ENCODE measurements at places on chromosomes 5 and 9.
A peak's percentile ranks its signal among the peaks of the same experiment; 100 is the strongest.

DNA sequence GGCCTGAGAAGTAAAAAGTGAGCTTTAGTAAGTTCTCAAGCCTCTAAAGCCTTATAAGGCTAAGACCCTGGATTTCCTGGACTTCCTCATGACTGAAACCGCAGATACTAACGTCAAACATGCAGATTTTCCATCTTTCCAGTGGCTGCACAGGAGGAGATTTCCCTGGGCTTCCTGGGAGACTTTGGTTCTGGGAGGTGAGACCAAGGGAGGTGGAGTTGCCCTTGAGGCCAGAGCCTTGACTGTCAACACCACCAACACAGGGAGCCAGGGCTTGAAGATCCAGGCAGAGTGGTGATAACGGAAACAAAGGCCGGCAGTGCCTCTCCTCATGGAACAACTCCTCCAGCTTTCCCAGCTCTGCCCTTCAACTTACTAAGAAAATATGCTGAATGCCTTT lies 144.7 kb upstream of the LRRTM2 start:
- no peak for DNase-seq

DNA sequence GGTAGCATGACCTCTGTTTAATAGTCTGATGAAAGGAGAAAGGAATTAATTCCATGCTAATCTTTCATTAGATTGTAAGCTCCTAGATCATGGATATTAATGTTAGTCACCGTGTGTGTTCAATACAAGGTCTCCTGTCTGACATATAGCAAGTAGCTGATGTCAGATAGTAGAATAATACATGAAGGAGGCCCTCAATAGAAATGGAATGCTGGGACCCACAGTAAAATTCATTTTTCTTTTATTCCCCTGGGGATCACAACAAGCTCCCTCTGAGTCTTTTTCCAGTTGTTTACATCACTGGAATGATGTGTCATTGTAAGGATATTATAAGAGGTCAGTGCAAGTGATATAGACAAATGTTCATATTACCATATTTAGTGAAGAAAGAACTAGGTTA lies 240.3 kb upstream of the TRPC7 start:
- DNase-seq, result no peak

GRCh38 chr9:128494108-128494745 lies 10.3 kb upstream of the GLE1 start:
- DNase-seq, result no peak

- no peak for DNase-seq
Observed at GRCh38 chr5:174046558-174046957, 1.1 kb downstream of the NSG2 start.

DNA sequence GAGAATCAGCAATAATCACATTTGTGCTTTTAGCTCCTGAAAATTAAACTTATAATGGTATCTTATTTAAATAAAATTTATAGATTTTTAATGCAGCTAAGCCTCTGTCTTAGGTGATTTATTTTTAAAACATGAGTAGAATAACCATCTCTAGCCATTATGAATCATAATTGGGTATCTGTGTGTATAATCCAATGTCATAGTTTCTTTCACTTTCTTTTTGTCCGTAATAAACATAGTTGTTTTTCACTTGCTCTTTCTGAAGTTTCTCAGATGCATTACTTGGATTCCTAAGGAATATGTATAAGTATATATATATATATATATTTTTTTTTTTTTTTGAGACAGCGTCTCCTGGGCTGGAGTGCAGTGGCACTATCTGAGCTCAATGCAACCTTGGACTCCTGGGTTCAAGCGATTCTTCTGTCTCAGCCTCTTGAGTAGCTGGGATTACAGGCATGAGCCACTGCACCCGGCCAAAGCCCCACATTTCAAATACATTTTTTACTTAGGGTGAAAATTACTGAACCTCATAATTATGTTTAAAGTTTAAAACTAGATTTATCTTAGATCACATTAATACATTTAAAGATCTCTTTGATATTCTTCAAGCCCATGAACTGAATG lies 377.1 kb downstream of the PRDM9 start:
- no peak for DNase-seq

DNA sequence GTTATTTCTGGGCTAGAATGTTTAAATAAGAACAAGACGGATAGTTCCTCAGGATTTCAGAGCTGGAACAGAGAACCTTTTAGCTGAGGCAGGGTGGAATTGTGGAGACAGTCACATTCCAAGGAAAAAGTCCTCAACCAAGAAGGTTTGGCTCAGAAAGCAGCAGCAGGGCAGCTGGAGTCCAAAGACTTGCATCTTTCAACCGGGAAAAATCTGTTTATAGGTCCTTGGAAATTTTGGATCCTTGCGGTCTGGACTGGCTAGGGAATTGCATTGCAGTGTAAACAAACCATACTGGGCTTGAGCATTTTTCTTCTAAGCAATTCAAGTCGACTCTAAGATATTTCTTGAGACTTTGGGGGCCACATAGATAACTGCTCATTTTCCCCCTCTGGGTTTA lies 40.8 kb upstream of the HMHB1 start:
- DNase-seq, result no peak

DNA sequence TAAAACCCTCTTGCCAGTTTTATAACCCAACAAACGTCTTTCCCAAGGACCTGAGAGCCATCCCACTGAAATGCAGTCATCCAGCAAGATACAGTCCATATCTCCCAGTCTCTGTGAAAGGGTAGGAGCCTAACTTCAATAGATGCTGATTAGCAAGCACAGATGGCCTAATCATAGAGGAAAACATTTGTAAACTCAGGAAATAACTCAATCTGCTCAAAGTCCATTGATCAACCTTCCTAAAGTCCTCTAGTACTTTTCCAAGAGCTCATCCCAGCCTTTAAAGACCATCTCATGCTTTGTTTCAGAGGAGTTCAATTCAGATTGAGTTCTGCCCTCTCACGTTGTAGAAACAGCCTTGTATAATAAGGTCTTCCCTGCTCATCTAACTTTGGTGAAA lies 324.2 kb downstream of the MRPS30 start:
- DNase-seq, result no peak

GRCh38 chr5:141434006-141434405 lies 3.7 kb downstream of the PCDHGA12 start:
- DNase-seq, result no peak

DNA sequence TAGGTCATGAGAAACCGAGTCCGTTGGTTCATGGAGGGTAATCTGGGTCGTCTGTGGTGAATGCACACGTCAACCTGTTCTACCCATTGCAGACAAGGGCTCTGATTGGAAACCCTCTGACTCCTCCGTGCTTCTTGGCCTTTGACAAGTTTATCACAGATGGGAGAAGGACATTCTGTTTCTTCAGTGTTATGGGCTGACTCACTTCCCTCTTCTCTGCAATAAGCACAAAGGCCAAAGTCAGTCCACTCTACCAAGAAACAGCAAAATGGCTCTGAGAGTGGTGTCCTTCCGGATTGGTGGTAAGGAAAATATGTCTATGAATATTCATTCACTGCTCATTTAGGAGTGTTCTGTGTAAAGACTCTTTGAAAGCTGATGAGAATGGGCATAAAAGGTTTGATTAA lies 89.3 kb downstream of the FEM1C start:
- DNase-seq, result no peak

DNA sequence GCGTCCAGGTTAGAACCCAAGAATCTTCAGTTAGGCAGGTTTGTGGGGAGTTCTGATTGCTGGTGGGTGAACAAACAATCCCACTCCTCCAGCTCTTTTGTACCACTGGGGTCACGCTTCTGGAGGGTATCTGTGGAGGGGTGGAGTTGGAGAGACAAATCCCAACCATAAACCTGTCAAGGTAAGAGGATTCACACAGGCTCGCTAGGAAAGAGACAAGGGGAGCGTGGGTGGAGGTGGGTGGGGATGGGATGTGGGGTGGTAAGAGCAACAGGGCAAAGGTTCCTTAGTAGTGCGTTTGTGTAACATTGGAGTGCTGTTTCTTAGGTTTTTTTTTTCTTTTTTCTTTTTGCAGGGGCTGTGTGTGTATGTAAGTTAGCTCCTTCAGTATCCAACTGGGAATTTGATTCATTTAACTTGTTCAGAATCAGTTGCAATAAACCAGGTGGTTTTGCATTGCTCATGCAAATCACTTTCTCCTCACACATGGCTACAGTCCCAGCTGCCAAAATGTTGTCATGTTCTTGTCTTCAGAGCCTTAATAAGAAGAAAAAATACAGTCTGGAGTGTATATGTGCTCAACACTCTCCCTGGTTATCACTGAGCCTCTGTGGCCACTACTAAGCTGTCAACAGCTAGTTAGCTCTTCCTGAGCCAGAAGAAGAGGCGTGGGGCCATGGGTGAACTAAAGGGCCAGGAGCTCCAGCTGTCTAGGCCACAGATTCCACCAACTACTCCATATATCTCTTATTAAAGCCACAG lies 164.0 kb upstream of the RAD23B start:
- DNase-seq, result no peak

- DNase-seq, result no peak
Observed at GRCh38 chr5:598564-598890, 13.6 kb upstream of the CEP72 start.

DNA sequence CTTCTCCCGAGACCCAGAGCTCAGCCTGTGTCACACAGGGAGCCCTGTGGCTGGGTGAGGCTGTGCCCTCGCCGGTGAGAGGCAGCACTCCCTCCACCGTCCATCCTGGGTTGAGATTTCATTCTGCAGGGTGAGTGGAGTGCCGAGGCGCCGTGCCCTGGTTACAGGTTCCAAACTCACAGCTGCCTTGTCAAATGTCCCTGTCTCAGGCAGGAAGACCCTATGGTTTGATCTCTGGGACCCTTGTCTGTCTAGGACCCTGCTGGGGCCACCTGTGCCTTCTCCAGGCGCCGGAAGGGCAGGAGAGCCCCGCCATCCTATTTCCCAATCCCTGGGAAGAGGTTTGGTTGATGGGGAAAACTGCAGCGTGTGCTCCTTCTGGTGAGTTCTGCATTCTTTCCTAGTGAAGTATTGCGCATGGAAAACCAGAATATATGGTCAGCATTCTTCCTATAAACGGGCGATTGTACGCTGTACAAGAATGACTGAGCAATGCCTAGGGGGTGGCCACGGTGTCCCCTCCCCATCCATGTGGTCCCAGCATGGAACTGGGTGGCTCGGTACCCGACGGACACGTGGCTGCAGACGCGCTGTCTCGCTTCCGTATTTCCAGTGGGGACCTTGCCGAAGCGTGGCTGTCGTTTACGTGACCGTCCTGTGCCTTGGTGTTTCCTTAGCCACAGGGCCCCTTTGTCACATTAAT lies 95.9 kb upstream of the COL5A1 start:
- peak; percentile 50 for DNase-seq

DNA sequence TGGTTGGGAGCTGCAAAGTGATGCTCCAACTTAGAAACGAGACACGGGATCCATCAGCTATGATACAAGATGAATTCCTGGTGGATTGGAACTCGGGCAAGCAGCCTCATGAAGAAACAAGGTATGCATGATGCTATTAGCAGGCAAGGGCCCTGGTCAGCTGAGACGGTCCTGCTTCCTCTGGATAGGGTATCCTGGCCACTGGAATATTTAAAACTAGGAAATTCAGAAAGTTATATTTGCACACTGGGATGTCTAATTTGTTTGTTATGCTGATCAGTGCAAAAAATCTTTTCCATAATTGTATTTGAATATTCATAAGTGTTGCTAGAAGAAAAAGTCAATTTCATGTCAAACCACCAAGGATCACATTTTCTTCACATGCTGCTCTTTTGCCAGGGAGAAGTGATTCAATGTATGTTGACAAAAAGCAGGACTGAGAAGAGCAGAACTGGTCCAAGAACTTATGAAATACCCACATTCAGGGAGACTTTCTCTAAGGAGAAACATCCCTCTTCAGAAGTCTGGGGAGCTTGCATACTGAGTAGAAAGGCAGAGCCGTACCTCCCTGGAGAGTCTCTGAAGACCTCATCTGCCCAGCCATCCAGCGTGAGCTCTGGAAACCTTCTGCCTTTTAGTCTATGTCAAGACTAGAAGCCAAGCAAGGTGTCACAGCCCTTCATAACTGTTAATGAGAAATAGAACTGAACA lies 6.7 kb upstream of the NXNL2 start:
- no peak for DNase-seq

DNA sequence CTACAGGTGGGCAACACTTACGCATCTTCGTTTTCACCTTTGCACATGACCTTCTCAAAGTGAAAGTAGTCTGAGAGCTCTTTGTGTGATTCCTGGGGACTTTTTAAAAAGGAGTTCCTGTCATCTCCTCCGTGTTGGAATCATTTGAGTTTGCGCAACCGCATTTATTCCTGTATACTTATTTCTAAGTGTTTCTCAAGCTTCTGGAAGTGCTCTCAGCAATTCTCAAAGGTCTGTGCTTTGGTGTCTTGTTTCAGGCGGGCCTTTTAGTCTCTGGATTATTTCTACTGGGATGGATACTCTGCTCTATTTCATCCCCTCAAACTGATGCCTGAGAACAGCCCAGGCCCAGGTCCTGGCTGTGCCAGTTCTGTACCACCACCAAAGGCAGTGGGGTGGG lies 226.5 kb upstream of the TUT7 start:
- DNase-seq, result no peak

- no peak for DNase-seq
Observed at GRCh38 chr5:819078-819477, 31.7 kb downstream of the ZDHHC11 start.

DNA sequence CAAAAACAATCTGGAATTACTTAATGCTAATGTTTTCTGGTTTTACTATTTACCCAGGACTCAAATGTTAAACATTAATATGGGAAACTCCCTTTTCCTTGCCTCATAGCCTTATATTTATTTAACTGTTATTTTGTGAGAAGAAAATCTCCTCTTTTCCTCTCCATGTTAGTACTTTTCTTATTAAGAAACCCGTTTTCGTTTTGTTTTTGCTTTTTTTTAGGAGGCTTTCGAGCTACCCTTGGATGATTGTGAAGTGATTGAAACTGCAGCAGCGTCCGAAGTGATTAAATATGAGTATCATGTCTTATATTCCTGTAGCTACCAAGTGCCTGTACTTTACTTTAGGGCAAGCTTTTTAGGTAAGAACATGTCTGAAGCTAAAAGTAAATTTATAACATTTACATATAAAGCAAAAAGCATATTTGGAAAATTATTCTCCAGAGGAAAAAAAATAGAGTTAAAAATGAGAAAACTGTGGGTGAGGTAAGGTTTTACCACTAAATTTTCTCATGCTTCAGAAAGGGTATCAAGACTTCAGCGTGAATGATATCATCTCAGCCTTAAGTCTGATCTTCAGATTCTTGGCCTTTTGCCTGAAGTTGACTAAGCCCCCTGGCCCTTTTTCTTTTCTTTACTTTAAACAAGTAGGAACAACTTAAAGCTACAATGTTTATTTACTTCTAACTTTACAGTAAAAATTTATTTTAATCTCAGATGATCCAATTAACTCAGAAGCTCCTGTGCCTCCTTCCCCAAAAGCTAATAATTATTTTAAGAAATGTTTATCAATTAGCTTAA lies 113.8 kb downstream of the RPS23 start:
- DNase-seq, result peak; percentile 78

DNA sequence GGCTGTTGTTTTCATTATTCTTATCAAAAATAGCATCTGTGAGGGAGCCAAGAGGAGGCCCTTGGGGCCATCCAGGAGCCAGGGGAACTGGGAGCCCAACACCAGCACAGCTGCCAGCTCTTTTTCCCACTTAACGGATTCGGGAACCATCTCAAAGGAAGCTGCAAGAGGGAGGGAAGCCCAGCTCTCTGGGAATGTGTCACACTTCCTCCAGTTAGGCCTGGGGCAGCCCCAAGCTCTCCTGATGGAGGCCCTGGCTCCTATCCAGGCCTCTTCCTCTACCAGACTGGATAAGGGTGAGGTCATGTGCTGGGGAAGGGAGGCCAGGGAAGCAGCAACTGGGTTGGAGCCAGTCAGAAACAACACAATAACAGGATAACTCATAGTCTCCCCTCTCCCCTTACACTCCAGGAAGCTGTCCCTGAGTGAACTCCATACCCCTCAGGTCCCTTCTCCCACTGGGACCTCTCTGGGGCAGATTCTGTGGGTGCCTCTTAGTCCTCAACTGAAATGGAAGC lies 12.7 kb downstream of the CSF2 start:
- DNase-seq, result peak; percentile 93

- no peak for DNase-seq
Observed at GRCh38 chr5:31334061-31334860, 140.8 kb downstream of the CDH6 start.

Data from HFF-Myc (cell line).